ENCODE measurements at places on chromosomes 2 and 18.

- DNase-seq: no peak
Observed at GRCh38 chr2:79909521-79909920, 395.0 kb downstream of the LRRTM1 start.

- no peak for DNase-seq
Observed at GRCh38 chr2:224532931-224533330, 52.2 kb downstream of the CUL3 start.

- no peak for DNase-seq
Observed at GRCh38 chr2:228767196-228767595, 503.9 kb downstream of the PID1 start.

DNA sequence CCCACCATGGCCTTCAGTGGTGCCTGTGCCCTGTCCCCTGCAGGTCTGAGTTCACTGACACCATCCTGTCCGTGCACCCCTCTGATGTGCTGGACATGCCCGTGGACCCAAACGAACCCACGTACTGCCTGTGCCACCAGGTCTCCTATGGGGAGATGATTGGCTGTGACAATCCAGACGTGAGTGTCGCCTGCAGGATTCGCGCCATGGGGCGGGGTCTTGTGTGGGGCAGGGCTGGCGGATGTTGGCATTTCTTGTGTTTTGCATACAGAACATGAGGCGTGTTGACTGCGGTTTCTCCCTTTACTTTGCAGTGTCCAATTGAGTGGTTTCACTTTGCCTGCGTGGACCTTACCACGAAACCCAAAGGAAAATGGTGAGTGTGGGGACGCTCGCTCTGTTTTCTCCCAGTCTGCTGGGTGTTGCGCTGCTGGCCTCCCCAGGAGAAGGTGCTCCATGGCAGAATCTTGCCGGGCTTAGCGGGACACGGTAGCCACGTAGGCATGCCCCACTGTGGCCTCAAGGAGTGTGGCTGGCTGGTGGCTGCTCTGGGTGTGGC is 11.5 kb upstream of the D2HGDH start:
- DNase-seq: no peak

GRCh38 chr2:3001615-3002560 is 375.7 kb downstream of the EIPR1 start:
- DNase-seq: no peak

GRCh38 chr2:200845669-200846325 is 18.7 kb downstream of the CLK1 start:
- no peak for DNase-seq

GRCh38 chr2:101307950-101308431 is 510 bp downstream of the RNF149 start:
- DNase-seq: peak; percentile 56

GRCh38 chr2:129479892-129480291 is 499.6 kb upstream of the RAB6C start:
- no peak for DNase-seq

DNA sequence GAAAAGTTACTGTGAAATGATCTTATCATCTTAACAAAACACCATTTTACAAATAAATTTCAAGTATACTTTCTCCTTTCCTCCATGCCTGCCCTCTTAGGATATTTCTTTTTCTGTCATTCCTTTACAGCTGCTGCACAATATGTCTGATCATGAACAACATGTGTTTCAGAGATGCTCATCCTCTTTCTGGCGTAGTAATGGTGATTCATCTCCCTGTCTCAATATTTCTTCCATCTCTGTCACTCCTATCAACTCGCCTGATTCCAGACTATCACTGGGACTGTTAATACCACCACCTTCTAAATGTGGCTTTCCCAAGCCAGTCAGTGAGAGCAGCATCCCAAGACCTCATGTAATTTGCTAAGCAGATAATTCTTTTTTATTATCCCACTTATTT is 290.5 kb downstream of the GULP1 start:
- DNase-seq: no peak

DNA sequence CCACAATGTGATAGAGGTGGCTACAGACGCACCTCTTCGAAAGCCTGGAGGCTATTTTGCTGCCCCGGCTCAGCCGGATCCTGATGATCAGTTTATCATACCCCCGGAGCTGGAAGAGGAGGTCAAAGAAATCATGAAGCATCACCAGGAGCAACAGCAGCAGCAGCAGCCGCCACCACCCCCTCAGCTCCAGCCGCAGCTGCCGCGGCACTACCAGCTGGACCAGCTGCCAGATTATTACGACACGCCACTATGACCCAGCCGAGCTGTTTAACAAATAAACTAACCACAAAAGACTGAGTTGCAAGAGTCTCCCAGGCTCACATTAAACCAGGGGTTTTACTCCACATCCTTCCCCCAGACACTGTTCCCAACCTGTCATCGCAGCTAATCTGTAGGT is 263.8 kb downstream of the PHLPP1 start:
- no peak for DNase-seq

- DNase-seq: no peak
Observed at GRCh38 chr2:165839610-165840009, 45.6 kb upstream of the GALNT3 start.

DNA sequence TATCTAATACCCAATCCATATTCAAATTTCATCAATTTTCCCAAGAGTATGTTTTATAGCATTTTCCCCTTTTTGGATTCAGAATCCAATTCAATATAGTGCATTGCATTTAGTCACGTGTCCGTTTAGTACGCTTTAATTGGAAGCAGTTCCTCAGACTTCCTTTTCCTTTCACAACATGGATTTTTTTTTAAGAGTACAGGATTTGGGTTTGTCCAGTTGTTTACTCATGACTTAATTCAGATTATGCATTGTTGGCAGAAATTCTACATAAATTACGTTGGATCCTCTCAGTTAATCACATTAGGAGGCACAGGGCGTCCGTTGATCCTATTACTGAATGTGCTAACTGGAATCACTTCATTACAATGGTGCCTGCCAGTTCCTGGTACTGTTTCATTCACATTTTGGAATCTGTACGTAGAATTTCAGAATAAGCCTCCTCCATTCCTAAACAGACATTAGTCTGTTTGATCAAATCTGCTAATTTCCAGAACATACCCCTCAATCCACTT is 70.0 kb upstream of the ATIC start:
- DNase-seq: no peak

- DNase-seq: no peak
Observed at GRCh38 chr2:16405551-16405950, 260.1 kb downstream of the CYRIA start.

- no peak for DNase-seq
Observed at GRCh38 chr18:77529492-77530176, 280.0 kb downstream of the GALR1 start.

DNA sequence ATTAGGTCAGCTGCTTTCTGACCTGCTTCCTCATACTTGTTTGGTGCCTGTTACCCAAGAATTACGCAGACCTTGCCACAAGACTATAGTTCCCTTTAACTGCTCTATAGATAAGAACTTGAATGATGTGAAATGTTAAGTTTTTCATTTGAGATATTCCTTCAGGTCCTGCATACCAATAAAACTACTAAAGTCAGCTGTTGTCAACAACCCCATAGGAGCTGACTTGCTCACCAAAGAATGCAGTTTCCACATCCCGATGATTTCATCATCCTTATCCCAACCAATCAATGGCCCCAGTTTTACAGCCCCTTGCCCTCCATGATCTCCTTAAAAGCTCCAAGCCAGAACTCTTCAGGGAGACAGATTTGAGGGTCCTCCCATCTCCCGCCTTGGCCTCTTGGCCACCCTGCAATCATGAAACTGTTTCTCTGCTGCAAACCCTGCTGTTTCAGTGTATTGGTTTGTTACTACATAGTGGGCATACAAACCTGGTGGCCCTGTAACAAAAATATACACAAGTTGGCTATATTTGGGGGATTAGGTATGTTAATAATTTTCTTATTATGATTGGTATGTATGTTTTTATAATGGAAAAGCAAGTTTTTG is 396.3 kb upstream of the CHST9 start:
- DNase-seq: no peak

- DNase-seq: no peak
Observed at GRCh38 chr2:223578846-223579245, 23.3 kb downstream of the SCG2 start.

Measured in right forelimb (tissue), 1 donor.